ENCODE measurements at places on chromosomes 2 and 18. TPM values are rescaled to one million over a fixed set of nuclear protein-coding genes. Genes with fewer than 3 reads are reported as not detected.

Gene C2orf78
- 0.07 TPM for total RNA-seq

Gene TIGD1
- 5.2 TPM for total RNA-seq

Gene BCL2
- 9.9 TPM for total RNA-seq

Gene WDR12
- 112 TPM for total RNA-seq

Gene IL18R1
- total RNA-seq, result not detected

Gene THSD7B
- total RNA-seq, result not detected

Gene EGR4
- not detected for total RNA-seq

GRCh38 chr2:77054938-77055337, 467.2 kb downstream of the LRRTM4 start:
- no peak for DNase-seq

- peak; percentile 25 for DNase-seq
Observed at GRCh38 chr18:54358495-54359040, 862 bp downstream of the C18orf54 start.

- DNase-seq, result no peak
Observed at GRCh38 chr18:66587430-66587829, 16.5 kb downstream of the CDH19 start.

GRCh38 chr2:64598226-64598625, 55.5 kb downstream of the SERTAD2 start:
- no peak for DNase-seq

DNA sequence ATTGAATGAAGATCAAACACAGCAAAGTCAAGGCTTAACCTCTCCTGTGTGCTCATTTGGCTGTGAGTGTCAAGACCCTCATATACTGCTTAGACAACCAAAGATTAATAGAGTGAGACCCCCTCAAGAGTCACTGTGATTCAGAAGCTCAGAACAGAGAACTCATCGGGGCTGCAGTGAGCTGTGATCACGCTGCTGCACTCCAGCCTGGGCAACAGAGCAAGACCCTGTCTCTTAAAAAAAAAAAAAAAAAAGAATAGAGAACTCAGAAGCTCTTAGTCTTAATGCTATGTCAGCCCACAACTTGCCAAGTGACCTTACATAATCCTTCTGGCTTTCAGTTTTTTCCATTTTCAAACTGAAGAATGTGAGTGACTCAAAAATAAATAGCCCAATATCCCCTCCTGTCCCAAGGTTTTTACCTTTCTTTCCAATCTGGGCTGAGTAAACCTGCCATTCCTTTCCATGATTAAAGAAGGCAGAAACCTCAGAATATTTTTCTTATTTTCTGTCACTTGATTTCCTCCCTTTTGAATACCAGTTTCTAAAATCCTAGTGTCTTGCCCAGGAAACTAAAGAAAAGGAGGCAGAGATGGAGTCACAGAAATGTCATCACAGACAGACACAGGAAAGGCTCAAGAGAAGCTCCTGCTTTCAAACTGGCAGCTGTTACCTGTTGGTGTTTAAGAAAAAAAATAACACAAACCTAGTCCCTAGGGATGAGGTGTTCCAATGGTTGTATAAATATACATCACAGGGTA, 102.4 kb downstream of the CACNB4 start:
- DNase-seq, result no peak

DNA sequence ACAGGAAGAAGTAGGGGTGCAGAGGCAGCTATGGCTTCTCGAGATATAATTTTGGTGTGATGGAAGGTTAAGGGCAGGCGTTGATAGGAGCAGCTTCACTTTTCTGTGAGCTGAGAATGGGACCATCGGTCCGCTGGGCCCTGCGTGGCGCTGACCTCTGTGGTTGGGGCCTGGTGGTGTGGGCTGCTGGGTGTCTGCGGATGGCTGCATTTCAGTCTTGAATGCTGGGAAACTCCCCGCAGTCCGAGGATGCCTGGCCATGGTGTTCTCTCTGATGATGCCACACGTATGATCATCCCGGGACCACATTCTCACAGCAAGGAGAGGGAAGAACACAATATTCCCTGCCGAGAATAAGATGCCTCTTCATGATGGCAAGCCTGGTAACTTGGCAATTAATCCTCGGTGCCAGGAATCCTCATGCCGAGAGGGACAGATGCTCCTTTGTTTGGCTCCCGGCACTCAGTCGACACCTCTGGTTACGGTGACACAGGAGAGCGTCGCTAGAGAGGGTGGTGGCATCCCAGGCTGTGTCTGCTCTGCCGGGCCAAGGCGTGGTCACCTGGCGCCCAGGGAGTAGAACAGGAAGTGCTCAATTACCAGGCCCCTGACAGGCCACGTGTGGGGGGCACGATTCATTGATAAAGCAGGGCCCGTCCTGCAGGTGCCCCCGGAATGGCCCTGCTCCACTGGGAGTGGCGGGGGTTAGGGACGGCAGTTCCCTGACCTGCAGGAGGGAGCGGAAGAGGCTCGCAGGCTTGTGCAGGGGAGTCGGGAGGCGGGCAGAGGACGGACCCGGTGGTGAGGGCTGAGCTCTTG, 119.4 kb upstream of the CTDP1 start:
- no peak for DNase-seq

DNA sequence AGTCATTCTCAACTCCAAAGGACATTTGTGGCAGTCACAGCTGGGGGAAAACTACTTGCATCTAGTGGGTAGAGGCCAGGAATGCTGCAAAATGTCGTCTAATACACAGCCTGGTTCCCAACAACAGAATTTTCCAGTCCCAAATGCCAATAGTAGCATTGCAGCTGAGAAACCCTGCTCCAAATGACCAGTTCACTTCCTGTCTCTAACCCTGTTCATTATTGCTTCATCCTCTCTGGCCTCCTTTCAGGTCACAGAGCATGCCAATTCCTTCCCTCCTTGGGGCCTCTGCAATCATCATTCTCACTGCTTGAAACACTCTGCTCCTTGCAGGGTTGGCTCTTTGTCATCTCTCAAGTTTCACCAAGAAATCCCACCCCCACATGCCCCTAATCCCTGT, 139.1 kb downstream of the IRS1 start:
- DNase-seq, result no peak

DNA sequence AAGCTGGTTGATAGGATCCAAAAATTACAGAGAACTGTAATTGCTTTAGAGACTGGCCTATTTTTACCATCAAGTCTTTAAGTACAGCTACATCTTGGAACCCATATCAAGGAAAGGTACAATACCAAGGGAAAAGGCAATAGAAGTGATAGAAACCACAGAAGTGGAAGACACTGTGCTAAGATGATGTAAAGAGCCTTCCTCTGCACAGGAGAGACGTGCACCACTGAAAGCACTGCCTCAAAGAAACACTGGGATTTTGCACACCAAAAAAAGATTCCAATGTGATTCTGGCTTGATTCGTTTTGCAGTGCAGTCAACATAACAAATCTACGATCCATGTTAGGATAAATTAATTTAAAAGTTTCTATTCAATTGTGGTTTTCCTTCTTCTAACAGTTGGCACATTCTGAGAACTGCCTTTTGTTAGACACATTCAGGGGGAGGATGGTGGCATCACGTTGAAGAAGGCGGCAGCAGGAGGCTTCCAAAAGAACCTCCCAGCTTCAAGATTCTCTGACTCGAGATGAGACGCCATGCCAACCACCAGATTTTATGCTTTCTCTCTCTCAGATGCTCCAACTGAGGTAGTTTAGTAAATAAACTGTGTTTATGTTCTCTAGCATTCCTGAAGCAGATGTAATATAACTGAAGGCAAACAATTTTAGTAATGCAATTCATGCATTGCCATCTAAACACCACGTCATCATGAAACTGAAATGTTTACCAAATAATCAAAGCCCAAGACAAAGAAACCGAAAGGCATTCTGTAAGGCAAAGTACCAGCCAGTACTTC, 102.9 kb downstream of the BCL2 start:
- no peak for DNase-seq

DNA sequence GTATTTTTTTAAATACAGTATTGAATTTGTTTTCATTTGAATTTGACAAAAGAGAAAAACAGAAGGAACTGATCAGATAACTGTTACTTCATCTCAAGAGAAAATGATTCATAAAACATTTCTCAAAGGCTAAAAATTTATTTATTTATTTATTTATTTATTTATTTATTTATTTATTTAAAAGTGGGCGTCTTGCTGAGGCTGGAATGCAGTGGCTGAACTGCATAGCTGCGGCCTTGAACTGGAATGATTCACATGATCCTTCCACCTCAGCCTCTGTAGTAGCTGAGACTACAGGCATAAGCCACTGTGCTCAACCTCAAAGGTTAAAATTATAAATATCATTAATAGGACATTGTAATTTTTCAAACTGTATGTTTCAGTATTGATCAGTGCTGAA, 4.5 kb upstream of the PUM2 start:
- no peak for DNase-seq

DNA sequence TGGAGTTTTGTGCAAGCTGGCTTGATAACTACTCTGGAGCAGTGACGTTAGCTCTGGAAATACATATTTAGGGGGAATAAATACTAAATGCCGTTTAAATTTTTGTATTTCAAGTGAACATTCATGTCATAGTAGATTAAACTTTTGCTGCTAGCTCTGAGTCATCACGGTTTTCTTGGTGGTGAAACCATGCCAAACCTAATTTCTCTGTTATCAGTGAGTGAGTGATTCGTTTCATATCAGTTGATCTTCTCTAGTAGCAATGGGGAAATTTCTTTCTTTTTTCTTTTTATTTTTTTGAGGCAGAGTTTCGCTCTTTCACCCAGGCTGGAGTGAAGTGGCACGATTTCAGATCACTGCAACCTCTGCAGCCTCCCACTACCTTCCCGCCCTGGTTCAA, 211.1 kb downstream of the PTPRM start:
- DNase-seq, result no peak

- no peak for DNase-seq
Observed at GRCh38 chr2:60852282-60852860, 29.0 kb upstream of the REL start.

DNA sequence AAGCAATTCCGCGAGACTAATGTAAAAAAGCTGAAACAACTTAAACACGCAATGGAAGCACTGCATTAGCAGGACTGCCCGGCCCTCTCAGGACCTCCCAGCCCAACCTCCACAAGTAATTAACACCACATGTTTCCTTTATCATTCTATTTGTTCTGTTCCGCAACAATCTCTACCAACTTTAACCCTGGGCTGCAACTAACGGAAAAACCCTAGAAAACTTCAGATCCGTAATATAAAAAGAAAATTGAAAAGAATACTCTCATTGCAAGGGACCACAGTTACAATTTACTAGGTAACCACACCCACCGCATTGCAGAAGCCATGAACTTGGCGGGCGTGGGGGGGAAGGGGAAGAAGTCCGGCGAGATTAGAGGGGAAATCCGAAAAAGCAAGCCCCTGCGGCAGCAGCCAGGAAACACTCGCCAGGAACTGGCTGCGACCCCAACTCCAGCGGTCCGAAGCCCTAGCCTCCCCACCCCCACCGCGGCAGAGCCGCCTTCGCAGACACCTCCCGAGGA, 1.2 kb downstream of the EPB41L3 start:
- DNase-seq, result no peak

GRCh38 chr2:130371723-130372054, 15.8 kb downstream of the PTPN18 start:
- DNase-seq, result no peak

DNA sequence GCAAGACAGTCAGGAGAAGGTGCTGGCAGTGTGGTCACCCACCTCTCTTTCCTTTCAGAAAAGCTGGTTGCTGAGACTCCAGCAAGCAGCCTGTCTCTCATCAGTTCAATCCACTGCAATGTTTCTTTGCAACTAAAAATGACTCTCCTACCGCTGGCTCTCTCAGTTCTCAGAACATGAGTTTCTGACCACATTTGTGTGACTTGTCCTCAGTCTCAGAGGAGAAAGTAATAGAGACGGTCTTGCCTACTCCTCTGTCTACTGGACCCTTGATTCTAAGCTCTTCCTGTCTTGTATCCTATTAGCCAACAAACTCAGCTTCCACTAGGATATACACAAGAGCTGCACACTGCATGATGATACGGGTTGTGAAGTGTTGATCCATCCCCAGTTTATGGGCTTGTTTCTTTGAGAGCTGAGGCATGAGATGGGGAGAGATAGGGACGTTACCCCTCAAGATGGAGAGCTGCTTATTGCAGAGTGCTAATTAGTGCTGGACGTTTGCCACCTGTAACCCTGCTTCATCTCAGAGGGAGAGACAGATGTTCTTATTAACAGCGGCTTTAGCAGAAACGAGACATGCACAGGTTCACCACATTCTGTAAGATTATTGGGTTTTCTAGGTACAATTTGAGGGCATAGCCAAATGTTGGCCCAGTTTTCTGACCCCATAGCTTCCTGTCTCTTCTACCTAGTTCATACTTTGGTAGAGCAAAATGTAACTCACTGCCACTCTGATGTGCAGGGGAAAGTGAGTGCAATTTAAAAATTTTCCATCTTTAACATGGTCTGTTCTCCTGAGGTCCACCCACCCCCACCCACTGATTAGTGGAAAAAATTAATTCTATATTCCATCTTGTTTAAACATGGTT, 32.4 kb upstream of the YWHAQ start:
- DNase-seq, result no peak

- DNase-seq, result no peak
Observed at GRCh38 chr2:124339709-124340108, 314.6 kb downstream of the CNTNAP5 start.

DNA sequence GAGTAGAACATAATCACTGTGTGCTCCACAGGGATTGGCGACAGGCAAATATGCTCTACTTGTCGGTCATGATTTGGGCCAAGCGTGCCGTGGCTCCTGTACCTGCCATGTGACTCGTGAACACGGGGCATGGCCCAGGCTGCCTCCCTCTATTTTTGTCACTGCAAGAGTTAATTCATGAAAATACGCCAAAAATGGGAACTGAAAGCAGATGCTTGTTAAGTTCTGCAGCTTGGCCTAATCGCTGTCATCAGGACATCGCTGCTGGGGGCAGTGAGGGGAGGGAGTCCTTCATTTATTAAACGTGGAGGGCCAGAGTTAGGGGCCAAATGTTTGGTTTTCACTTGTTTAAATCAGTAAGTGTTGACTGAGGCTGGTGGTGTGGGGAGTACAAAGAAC, 177.8 kb downstream of the BCL2 start:
- DNase-seq, result no peak

- peak; percentile 25 for DNase-seq
Observed at GRCh38 chr18:62198259-62198658, 11.2 kb downstream of the RELCH start.

DNA sequence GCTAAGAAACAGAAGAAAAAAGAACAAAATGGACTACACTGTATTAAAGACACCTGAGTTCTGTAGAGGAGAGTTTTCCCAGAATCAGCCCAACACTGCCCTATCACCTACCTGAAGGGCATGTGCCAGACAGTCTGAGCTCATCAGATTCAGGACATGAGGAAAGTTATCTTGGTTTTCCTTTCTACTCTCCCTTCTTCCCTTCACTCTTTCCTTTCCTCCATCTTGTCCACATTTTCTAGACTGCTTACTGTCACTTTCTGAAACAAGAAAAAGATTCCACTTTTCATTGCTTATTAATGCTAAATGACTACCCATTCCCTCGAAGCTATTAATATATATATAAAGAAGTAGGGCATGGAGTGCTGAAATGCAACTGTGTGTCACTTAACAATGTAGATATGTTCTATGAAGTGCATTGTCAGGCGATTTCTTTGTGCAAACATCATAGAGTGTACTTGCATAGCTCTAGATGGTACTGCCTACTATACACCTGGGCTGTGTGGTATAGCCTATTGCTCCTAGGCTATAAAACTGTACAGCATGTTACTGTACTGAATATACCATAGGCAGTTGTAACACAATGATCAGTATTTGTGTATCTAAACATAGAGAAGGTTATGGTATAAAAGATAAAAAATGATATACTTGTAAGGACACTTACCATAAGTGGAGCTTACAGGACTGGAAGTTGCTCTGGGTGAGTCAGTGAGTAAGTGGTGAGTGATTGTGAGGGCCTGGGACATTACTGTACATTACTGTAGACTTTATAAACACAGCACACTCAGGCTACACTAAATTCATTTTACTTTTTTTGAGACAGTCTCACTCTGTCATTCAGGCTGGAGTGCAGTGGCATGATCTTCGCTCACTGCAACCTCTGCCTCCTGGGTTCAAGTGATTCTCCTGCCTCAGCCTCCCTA, 145.5 kb upstream of the ITGA6 start:
- no peak for DNase-seq
